ENCODE measurements at places on chromosomes 11 and 22.
A peak's percentile ranks its signal among the peaks of the same experiment; 100 is the strongest.

GRCh38 chr11:119584193-119585042 is 144.6 kb downstream of the NECTIN1 start:
- peak; percentile 44 for DNase-seq

GRCh38 chr11:128906185-128907050 is 15.3 kb downstream of the KCNJ5 start:
- no peak for DNase-seq

DNA sequence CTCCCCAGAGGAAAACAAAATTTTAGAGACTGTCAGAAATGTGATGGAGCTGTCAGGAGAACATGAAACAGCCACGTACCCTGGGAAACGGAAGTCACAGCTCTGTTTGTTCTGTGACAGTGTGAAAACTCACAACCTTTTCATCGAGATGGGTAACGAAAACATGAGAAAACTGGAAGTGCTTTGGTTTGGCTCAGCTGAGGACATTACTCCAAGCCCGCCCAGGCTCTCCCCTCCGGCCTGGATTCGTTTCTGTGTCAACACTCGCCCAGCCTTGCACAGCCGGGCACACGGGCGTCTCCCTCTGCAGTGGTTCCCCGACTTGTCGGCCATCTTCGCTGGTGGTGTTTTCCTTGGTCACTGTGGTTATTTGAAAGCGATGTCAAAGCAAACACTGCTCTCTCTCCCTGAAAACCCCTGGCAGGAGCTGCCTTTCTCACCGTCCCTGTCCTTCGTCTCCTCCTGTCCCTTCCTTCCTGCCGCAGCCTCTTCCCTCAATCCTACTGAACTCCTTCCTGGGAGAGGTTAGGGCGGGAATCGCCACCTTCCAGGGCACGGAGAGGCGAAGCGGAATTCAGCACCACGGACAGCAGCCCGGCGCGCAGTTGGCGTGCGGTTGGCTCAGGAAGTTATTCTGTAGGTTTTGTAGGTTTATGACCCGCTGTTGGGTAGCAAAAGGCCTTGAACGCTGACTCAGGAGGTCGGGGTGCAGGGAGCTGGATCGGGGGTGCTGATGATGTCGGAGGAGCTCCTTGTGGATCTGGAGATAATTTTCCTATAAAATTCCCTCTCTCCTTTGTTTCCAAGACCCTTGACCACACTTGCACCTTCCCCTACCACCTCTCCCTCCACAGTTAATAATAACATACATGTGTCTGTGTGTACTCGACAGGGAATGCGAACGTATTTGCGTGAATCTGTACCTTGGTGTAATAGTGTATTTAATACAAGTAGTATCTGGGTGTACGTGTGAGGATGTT is 13.1 kb upstream of the RPS19BP1 start:
- DNase-seq, result no peak

DNA sequence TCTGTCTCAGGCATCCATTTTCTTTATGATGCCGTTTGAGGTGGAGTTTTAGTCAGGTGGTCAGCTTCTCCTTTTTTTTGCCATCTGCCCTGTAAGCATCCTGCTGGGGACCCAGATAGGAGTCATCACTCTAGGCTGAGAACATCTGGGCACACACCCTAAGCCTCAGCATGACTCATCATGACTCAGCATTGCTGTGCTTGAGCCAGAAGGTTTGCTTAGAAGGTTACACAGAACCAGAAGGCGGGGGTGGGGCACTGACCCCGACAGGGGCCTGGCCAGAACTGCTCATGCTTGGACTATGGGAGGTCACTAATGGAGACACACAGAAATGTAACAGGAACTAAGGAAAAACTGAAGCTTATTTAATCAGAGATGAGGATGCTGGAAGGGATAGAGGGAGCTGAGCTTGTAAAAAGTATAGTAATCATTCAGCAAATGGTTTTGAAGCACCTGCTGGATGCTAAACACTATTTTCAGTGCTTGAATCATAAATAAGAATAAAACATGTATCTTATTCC is 10.9 kb upstream of the HBE1 start:
- DNase-seq, result peak; percentile 52

- no peak for DNase-seq
These were observed 15.2 kb downstream of the TRIM34 start for GRCh38 chr11:5639953-5640352.

DNA sequence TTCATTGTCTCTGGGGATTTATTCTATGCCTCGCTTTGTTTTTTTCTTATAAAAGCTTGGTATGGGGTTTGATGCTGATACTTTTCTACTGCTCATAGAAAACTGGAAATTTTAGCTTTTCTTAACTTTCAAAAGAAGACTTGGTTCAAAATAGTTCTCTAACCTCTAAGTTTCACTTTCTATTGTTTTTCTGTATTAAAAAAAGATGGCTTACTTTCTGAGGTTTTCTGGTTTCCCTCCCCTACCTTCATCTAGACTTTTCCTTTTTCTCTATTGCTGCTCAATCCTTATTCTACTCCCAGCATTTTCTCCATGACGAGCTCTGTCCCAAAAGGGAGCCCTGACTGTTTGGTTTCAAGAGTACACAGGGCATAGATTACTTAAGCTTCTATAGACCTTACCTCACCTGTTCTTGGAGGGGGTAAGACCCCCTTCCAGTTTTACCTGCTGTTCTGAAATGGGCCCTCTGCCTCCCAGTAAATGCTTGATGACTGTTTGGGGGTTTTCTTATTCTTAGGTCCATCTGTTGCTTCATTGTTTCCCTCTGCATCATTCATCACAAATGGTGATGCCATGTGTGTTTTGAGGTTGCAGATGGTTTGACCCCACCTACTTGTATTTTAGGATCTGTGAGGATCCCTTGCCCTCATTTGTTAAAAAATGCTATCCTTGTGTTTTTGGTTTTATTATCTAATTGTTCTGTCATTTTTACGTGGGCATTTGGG is 29.5 kb downstream of the DNHD1 start:
- DNase-seq, result no peak

GRCh38 chr11:88179971-88180629 is 4.9 kb upstream of the RAB38 start:
- no peak for DNase-seq

GRCh38 chr22:27668828-27669797 is 132.4 kb downstream of the MN1 start:
- DNase-seq, result peak; percentile 95

GRCh38 chr11:88231894-88232482 is 56.7 kb upstream of the RAB38 start:
- no peak for DNase-seq

GRCh38 chr22:38240734-38241252 is 32.0 kb downstream of the TMEM184B start:
- DNase-seq, result no peak

DNA sequence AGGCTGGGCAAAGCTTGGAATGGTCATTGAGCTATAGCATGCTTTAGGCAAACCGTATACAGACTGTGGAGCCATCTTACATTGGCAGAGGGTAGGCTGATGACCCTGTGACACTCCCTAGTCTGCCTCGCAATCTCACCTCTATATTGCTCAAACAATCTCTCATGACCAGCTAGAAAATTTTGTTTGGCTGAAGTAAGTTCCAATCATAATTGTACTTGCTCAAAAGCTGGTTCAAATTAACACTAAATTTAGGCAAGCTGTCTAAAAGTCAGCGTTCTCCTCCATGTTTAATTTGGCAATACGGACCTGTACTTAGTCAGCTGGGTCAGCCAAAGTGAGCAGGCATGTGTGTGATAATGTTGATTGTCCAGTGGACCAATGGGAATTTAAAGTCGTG is 133.0 kb downstream of the SWAP70 start:
- DNase-seq, result no peak

DNA sequence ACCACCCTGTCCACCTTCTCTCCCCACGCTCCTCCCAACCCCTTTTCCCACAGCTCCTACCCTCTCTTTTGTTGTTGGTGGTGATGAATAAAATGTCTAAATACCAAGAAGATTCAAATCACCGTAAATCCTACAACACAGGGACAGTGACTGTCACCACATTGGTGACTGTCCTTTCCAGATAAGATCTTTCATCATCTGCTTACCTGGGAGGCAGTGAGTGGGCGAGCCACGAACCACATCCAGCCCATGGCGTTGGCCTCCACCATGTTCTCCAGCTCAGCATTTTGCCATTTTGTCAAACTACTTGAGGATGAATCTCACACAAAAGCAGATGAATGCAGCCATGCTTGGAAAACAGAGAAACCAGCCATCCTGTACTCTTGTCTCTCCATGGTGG is 6.7 kb upstream of the CYTH4 start:
- no peak for DNase-seq

GRCh38 chr11:67429038-67429668 is 859 bp downstream of the RPS6KB2 start:
- no peak for DNase-seq

DNA sequence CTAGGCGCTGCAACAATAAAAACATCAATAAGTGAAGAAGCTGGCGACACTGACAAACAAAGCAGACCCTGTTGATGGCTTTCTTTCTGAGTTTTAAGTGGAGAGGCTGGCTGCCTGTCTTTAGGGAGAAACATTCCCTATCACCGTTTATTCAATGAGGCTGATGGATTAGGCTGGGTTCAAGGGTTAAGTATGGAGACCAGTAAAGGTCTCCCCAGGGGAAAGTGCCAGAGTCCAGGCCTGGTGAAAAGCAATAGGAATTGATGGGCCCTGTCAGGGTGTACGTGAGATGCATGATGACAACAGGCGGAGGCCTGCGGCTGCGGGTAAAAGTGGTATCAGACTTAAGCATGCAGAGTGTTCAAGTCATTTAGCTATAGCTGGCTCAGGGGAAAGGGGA is 102.6 kb downstream of the ALX4 start:
- DNase-seq, result no peak

- no peak for DNase-seq
These were observed 47.9 kb downstream of the ZNF280B start for GRCh38 chr22:22460635-22461034.

DNA sequence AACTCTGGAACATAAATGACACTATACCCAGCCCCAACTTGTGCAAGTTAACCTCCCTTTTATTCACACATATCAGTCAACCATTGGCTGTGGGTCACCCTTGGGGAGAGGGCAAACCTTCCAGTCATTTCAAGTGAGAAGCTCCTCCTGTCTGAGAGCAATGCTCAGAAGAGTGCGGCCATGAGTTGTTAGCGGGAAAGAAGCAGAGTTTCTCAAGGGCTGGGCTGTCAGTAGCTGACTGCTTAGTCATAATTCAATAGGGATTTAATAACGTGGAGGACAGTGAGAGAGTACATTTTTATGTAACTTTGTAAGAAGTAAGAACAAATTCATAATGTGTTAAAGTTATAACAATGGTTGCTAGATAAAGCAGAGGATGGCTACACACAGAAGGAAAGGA is 5.1 kb downstream of the PATE2 start:
- no peak for DNase-seq

GRCh38 chr11:62411524-62411923 is 7.3 kb upstream of the SCGB1A1 start:
- no peak for DNase-seq

DNA sequence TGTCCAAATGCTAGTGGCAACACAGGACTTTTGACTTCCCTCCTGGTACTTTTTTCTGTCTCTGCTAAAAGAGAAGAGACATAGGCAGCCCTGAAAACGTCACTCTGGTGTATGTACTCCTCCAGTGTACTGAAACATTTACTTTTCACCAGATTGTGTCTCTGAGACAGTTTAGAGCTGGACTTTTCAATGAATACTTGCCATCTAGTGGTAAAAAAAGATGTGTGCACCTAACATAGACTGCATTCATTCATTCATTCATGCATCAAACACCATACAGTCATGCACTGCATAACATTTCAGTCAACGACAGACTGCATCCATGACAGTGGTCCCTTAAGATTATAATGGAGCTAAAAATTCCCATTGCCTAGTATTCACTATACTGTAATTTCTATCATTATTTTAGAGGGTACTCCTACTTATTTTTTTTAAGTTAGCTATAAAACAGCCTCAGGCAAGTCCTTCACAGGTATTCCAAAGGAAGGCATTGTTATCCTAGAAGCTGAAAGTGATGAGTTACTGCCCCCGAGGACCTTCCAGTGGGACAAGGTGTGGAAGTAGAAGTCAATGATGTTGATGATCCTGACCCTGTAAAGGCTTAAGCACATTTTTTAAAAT is 186.2 kb downstream of the SPON1 start:
- DNase-seq, result peak; percentile 67

DNA sequence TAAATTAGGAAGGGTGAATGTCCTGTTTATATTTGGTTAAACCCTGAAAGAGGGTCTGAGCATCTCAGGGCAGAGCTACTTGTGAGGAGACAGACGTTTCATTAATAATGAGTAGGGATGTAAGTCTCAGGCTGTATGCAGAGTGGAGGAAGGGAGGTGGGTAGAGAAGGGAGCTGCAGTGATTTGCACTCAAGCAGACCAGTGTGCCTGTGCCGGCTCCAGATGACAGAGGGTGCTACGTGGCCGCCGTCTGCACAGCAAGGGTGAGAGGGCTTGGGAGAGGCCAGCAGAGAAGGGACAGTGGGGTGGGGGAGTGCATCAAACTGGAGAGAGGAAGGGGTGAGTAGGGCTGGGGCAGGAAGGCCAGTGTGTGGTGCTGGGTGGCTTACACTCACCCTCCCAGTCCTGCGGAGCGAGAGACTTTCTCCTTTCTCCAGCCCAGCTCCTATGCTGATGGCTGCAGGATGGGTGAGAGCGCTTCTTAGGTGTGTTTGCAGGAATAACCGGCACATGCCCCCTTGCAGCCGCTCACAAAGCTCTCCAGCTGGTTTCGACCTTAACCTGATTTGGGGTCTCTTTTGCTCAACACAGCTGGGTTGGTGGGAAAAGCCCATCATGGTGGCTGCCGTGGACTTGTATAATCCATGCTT is 130.6 kb downstream of the ST3GAL4 start:
- DNase-seq, result no peak

GRCh38 chr11:128802358-128802981 is 64.6 kb downstream of the KCNJ1 start:
- DNase-seq, result peak; percentile 28

- DNase-seq, result no peak
These were observed 168.1 kb downstream of the DBX1 start for GRCh38 chr11:19992162-19992561.

- DNase-seq, result no peak
These were observed 14.5 kb downstream of the GUCD1 start for GRCh38 chr22:24540470-24540869.

DNA sequence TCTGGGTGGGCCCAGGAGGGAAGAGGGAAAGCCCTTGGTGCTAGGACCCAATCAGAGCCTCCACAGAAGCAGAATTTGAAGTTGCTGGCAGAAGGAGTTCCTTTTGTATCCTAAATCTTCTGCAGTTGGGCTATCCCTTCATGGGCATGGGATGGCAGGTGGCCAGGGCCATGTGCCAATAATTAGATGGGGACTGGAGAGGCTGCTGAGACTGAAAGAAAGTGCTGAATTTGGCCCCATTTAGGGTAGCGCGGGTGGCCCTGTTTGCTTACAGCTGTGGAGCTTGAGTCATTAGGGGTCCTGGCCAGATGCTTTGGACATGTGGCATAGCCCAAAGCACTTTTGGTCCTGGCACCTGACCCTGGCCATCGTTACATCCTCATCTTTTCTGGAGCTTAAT is 27.1 kb downstream of the PARVA start:
- DNase-seq, result no peak

DNA sequence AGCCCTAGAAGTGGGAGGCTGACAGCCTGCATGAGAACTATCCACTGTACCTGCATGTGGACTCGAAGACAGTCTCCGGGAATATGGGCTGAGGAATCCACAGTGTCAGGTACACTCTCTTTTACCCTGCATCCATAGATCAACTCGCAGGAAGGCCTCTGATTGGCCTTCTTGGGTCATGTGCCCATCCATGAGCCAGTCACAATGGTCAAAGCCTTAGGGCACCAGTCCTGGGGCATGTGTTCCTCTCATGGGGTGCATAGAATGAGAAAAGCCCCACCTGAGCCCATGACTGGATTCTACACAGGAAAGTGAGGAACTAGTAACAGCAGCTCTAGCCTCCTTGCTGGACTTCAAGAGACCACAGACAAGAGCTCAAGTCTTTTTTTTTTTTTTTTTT is 10.6 kb downstream of the ART1 start:
- no peak for DNase-seq
